Bronchial epithelial cell (primary cell): ENCODE measurements at places on chromosomes 5 and 9. TPM values are rescaled to one million over a fixed set of nuclear protein-coding genes. Genes with fewer than 3 reads are reported as not detected.

BNC2 gene
- total RNA-seq, result under 0.01 TPM in 1 of 2 replicates, not detected in the other

IGFBPL1 gene
- total RNA-seq, result not detected in 2 replicates

LCN1 gene
- not detected in 2 replicates for total RNA-seq

FST gene
- total RNA-seq, result 12.8 and 85.0 TPM in 2 replicates

PCDHA13 gene
- 0.13 and 0.26 TPM in 2 replicates for total RNA-seq

PCDHA11 gene
- 0.79 and 1.8 TPM in 2 replicates for total RNA-seq

ADGRD2 gene
- 0.38 TPM in 1 of 2 replicates, not detected in the other for total RNA-seq

RORB gene
- total RNA-seq, result under 0.01 TPM in 1 of 2 replicates, not detected in the other
